ENCODE measurements at places on chromosomes 11 and 22.

DNA sequence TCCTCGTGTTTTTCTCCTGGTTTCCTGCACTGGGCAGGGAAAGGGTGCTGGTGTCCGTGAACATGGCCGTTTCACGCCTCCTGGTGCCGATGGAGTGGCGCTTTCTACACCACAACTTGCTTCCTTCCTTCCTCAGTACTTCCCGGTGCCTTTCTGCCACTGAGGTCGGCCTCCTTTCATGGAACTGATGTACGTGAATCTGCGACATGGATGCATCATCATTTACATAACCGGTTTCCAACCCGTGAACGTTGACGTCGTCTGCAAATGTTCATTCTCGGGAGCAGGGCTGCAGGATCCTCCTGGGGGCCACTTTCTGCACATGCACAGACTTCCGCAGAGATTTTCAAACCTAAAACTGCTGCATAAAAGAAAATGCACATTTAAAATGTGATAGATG, 474.4 kb downstream of the BRD1 start:
- DNase-seq: no peak

DNA sequence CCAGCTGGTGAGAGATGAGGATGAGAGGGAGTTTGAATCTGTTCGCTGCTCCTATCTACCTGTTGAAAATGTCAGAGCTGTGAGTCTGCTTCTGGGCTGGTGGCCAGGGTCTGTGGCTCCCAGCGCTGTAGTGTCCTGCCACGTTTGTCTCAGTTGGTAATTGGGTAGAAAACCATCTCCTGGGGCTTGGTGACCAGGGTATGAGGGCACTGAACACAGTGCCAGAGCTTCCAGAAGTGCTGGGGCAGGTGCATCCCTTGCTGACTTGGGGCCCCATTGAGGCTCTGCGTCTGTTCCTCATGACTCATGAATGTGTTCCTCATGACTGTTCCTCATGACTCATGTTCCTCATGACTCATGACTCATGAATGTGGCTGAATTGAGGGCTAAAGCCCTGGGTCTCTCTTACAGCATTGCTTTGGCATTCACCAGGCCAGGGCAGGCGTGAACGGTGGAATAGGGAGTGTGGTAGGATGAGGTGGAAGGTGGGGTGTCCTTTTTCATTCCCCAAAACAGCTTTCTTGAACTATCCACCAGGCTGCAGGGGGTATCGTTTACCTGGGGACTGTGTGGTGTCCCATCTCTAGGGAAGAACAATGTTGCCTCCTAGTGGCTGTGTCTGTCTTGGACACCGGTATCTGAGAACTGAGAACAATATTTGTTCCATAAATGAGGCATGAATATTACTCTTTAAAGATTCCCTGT, 139.5 kb downstream of the COMMD9 start:
- peak; percentile 98 for DNase-seq

- DNase-seq: no peak
Measured at GRCh38 chr11:80330264-80330663, 889.4 kb upstream of the TENM4 start.

DNA sequence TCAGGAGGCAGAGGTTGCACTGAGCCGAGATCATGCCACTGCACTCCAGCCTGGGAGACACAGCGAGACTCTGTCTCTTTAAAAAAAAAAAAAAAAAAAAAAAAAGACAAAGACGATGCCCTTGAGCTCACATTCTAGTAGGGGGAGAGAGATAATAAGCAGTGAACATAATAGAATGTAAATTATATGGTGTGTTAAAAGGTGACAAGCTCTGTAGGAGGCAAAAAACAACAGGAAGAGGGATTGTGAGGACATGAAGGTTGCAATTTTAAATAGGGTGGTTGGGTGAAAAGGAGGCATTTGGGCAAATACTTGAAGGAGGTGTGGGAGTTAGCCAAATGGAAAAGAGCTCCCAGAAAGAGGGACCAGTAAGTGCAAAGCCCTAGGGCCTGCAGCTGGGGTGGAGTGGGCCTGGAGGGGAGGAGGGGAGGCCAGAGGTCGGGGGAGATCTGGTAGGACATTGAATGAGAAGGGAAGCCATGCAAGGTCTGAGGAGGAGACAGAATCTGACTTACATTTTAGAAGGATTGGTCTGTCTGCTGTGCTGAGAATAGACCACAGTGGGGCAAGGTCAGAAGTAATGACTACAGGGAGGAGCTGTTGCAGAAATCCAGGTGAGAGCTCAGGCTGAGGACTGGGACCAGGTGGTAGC, 26.6 kb downstream of the P2RY2 start:
- DNase-seq: no peak

DNA sequence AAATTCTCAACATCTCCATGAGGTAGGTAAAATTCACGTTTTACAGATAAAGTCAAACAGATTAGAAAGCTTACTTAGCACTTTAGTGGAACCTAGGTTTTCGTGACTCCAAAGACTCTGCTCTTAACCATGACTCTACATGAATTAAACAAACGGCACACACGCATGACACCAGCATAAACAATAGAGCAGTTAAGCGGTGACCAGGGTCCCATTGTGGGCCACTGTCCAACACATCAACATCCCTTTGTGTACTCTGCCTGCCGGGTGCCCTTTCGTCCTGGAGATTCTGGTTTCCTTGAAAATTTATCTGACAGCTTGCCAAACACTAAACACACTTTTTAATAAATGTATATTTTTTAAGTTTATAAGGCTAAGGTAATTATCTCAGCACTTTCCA, 941.7 kb downstream of the OPCML start:
- DNase-seq: no peak

GRCh38 chr11:71283971-71284441, 31.6 kb upstream of the SHANK2 start:
- no peak for DNase-seq

GRCh38 chr11:62542111-62542745, 4.4 kb downstream of the AHNAK start:
- DNase-seq: no peak
